ENCODE measurements at places on chromosomes 1 and 21.

DNA sequence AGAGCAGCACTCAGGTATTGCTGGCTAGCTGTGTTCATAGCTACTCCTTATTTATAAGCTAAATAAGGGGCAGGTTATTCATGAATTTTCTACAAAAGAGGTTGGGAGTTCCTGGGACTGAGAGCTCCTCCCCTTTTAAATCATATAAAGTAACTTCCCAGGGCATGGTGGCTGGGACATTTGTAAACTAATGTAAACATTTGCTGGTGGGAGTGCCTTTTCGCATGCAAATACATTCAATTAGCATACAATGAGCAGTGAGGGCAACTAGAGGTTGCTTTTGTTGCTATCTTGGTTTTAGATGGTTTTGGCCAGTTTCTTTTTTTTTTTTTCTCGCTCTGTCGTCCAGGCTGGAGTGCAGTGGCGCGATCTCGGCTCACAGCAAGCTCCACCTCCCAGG, 43.4 kb downstream of the GNPAT start:
- no peak for DNase-seq

DNA sequence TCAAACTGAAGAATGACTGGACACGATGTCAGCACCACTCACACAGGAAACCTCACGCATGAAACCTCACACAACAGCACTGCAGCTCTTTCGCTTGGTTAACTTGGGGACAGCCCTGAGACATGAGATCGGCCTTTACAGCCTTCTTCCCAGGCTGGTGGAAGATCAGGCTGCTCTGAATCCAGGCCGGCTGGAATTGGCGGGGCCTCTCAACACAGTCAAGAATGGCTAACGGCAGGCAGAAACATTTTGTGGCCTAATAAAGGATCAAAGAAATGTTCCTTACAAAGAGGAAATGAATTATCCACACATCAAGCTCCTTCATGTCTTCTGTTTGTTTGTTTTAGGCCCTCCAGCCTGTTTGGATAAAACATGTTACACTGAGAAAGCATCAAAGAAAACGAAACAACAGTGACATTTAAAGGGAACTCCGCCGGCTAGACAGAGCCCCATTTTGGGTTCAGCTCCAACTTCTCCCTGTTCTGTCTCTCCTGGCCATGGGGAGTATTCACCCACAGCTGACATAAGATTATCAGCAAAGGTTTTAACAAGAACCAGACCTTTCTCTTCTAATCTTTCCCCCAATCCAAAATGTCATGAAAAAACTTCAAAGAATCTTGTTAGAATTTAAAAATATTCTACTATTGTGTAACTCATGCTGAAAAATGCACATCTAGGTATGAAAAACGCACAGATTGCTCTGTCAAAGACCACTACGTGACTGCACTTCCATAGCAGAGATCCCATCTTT, 131.2 kb downstream of the SLC45A1 start:
- no peak for DNase-seq

DNA sequence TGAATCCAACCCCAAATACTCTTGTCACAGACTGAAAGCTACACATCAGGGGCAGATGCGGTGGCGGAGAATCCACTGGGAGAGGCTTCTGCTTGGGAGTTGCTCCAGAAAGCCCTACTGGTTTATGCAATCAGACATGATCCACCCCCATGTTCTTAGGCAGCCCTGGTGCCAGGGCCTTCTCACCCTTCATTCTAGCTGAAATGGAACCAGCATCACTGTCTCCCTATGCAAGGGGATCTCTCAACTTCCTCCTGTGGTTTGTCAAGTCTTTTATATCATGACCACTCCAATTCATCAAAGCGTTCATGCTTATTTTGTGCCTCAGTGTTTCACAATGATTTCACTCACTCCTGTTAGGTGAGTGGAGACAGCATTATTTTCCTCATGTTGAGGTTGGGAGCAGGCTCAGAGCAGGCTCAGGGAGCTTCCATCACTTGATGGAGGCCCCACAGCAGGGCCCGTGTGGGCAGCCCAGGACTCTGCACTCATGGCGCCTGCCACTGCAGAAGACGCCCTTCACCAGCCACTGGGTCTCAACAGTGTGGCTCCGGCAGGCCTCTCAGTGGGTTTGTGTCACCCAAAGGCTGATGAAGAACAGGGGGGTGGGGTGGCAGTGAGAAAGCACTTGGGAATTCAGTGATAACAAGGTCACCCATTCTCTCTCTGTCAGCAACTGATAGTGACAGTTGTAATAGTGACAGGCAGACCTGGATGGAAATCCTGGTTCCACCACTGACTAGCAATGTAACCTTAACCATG, 67.1 kb downstream of the CD58 start:
- DNase-seq, result no peak

GRCh38 chr21:43370091-43370658, 56.8 kb downstream of the SIK1 start:
- no peak for DNase-seq

DNA sequence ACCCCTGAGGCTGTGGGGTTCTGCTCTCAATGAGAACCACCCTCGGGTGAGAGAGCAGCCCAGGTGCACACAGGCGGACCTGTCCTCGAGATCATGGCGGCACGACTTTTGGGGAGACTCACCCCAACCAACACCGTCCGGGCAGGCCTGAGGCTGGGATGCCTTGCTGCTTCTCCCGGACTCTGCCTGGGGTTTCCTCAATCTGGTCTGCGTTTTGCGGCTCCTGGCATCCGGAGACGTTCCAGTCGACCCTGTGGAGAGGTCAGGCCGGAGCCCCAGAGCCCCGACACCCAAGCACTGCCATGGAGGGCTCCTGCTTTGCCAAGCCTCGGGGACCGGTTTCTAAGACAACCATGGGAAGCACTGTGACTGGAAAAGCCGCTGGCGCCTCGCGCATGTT, 3879.7 kb downstream of the SRGAP2C start:
- DNase-seq, result no peak

GRCh38 chr1:151846062-151846568, 6.5 kb upstream of the C2CD4D start:
- DNase-seq, result no peak

DNA sequence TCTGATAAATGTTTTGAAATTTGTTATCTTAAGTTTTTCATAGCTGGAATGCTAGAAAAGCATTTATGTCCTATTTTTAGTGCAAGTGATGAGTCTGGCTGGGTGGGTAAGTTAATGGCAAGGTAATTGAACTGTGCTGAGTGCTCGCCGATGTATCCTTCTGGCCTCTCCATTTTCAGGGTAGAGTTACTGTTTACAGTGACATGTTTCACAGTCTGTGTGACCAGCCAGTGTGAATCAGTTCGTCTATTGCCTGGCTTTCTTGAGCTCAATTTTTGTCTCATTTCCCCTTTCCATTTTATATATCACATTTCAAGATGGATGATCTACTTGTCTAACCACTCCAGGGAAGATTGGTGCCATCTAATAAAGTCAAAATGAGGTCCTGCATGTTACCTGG, 44.1 kb downstream of the ITSN1 start:
- DNase-seq, result no peak

Measured in renal pelvis (tissue), 12 donors.